ENCODE measurements at places on chromosomes 2 and 18.

GRCh38 chr2:119252186-119253113, 28.8 kb downstream of the STEAP3 start:
- DNase-seq, result peak; percentile 55

DNA sequence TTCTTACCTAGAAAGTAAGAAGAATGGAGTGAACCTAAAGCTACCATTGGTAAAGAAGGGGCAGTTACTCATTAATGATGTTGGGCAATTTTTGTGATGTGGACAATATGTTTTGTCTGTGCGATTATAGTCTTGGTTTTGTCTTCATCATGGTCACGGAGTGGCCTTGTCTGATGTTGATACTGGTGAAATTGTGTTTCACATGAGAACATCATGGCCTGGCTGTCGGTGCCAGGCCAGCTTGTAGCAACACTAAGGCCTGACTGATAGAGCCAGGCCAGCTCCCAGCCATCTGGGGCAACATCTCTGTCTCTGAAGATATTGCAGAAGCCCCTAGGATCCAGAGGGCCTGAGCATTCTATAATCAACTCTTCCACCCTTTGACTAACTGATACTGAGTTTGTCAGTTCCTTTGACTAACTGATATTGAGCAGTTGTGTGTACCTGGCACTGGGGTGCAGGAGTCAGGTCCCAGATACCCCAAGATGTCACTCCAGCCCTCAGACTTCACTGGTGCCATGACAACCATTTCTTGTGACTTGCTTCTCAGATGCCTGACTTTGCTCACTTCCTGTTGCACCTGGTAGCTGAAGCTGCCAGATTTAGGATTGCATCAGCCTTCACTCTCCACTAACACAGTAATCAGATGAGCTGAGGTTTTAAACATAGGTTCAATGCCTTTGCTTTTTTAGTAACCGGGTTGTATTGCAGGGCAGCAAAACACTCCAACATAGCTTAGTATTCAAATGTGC, 62.5 kb downstream of the RPIA start:
- no peak for DNase-seq

GRCh38 chr2:46387292-46387691, 90.1 kb downstream of the EPAS1 start:
- peak; percentile 19 for DNase-seq

GRCh38 chr2:66559672-66560071, 124.7 kb downstream of the MEIS1 start:
- DNase-seq, result no peak

DNA sequence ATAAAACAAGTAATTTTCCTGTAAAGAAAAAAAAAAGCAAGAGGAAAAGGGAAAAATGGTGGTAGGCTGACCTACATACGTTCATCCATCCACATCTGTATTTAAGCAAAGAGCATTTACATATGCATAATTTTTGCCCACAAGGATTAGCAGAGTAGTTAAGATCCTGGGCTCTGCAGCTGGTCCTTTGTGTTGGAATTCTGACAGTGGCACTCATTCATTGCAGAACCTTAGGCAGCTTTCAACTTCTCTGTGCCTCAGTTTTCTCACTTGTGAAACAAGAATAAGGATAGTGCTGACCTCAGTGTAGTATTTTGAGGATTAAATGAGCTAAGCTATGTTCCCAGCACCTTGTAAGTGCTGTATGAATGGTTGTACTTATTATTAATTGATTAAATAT, 211.3 kb downstream of the ARL4C start:
- DNase-seq, result no peak

DNA sequence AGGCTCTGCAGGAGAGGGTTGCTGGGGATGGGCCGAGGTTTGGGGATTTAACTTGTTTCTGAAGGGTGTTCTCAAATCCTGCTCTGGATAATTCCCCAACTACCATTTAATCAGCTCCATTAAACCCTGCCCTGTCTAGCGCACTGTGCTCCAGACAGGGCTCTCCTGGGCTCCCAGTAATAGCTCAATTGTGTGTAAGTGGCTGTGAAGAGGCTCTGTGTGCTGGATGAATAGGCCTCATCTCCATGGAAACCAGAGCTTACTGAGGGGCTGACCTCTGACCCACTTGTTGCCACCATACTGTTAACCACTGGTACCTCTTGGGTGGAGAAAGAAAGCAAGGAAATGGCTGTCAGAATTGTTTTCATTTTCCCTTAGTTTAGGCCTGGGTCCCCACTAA, 92.9 kb downstream of the TGOLN2 start:
- DNase-seq, result no peak

Measured in SK-MEL-5 (cell line).